ENCODE measurements at places on chromosomes 5 and 9.

- DNase-seq: no peak
These were observed 1.3 kb upstream of the VDAC1 start for GRCh38 chr5:134006115-134006514.

GRCh38 chr5:98705841-98706240, 67.6 kb upstream of the RGMB start:
- no peak for DNase-seq

GRCh38 chr5:9265441-9266287, 280.2 kb downstream of the SEMA5A start:
- no peak for DNase-seq

DNA sequence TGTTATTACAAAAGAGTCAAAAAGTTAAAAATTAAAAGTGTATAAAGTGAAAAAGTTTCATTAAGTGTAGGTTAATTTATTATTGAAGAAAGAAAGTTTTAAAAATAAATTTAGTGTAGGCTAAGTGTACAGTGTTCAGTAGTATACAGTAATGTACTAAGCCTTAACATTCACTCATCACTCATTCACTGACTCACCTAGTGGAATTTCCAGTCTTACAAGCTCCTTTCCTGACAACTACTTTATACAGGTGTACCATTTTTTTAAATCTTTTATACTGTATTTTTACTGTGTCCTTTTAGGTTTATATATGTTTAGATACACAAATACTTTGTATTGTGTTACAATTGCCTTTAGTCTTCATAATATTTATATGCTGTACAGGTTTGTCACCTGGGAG, 530.2 kb upstream of the FAM174A start:
- no peak for DNase-seq

GRCh38 chr5:10620346-10620745, 56.5 kb downstream of the ANKRD33B start:
- DNase-seq: no peak

GRCh38 chr9:137691646-137692351, 73.0 kb downstream of the EHMT1 start:
- no peak for DNase-seq

DNA sequence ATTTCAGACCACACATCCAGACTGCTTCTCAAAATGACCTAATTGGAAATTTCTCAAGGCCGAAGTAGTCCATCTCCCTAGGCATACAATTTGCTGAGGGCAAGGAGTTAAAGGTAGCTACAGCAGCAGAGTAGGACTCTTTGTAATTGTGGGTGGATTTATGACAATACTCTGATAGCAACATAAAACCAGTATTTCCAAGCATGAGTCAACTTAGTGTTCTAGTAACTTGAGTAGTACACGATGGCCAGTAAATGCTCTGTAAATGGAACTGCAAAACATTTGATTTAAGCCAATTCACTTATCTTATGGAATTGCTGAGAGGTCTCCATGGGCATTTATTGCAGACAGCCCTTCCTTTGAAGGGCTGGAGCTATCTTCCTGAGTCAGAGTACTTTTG, 352.2 kb downstream of the PLK2 start:
- no peak for DNase-seq

- no peak for DNase-seq
These were observed 704 bp upstream of the IL33 start for GRCh38 chr9:6214903-6215302.

DNA sequence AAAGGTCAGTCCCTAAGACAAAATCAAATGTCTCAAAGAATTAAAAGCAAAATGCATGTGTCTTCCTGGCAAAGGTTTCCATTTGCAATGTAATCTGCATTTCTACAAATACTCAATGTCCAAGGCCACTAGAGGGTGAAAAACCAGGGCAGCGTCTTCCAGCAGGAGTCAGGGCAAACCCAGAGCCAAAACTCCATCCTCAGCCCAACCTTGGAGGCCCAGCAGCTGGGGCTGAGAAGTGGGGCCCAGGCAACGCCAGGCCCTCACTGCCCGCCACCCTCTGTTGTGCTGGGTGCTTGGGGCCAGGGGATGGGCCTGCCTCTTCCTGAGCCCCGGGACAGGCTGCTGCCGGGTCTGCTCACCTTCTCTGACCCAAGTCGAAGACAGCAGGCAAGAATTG, 200.1 kb downstream of the PAX5 start:
- DNase-seq: no peak

Measured in activated naive CD4-positive, alpha-beta T cell (primary cell).